ENCODE measurements at places on chromosomes 2 and 18. TPM values are rescaled to one million over a fixed set of nuclear protein-coding genes. Genes with fewer than 3 reads are reported as not detected.

The ARPC2 gene
- total RNA-seq: 61.2 TPM

The OXER1 gene
- total RNA-seq: 26.6 TPM

The C1GALT1C1L gene
- total RNA-seq: not detected

DNA sequence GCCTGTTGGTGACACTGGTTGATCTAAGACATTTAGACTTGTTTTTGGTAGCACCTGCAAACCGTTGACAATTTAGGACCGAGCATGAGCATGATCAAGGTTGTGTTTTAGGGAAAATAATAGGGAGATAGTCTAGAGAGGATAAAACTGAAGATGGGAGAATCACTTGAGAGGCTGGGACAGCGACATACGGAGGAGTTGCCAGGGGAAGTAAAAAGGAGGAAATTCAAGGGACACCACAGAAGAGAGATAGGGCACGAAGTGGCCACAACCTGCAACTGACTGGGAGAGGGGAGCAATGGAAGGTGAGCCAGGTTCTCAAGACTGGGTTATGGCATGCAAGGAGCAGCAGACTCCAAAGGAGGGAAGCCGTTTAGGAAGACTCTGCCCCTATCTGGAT, 1.4 kb upstream of the ATP8B1 start:
- H3K27ac ChIP-seq: no peak overlapping the region
- H3K27me3 ChIP-seq: no peaks in the 10 kb centered on the region
- peaks cover 13% of the 10 kb centered on the region for H3K4me1 ChIP-seq
- no peak for DNase-seq

- no peaks in the 10 kb centered on the region for H3K27me3 ChIP-seq
- no peak overlapping the region for H3K4me3 ChIP-seq
- no peak overlapping the region for H3K27ac ChIP-seq
- H3K36me3 ChIP-seq: no peaks in the 10 kb centered on the region
Measured at GRCh38 chr2:239200646-239201530, 199.9 kb downstream of the HDAC4 start.

DNA sequence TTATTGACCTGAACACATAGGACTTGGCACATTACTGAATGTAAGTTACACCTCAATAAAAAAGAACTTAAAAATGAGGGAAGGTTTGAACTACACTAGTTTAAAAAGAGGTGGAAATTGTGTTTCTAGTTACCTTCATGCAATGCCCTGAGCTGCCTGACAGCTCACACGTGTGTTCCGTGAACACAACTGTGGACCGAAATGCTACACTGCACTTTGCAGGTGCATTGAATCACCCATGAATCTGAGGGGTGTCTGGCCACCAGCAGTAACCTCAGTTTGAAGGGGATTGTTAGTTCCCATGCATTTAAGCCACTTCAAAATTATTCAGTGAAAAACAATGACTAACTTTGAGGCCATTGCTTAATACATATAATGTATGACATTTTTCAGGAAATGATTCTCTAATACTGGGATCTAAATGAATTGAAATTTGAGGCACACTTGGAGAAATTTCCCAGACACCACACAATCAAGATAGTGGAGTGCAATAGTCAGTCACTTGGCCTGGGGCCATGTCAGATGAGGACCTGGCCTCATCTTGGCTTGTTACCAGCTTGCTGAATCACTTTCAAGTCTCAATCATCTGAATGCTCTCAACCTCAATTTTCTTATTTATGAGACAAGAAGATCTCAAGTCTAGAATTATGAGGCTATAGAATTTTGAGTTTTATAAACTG, 59.3 kb downstream of the MYL12B start:
- H3K27me3 ChIP-seq: no peaks in the 10 kb centered on the region
- no peak for DNase-seq
- H3K4me3 ChIP-seq: no peak overlapping the region
- no peak overlapping the region for H3K27ac ChIP-seq
- H3K36me3 ChIP-seq: no peaks in the 10 kb centered on the region

DNA sequence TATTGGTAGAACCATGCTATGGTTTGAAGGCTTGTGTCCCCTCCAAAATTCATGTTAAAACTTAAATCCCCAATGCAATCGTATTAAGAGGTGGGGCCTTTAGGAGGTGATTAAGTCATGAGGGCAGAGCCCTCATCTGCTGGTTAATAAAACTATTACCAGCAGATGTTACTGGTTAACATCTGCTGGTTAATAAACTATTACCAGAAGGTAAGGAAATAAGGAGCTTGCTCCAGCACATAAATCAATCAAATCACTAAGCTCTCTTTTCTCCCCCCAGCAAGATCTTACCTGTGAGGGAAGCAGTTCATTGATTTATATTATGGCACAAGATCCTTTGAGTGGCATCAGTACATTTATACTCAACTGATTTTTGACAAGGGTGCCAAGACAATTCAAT, 96.9 kb downstream of the AAK1 start:
- no peaks in the 10 kb centered on the region for H3K36me3 ChIP-seq
- H3K4me1 ChIP-seq: no peaks in the 10 kb centered on the region
- H3K4me3 ChIP-seq: no peak overlapping the region
- DNase-seq: no peak

DNA sequence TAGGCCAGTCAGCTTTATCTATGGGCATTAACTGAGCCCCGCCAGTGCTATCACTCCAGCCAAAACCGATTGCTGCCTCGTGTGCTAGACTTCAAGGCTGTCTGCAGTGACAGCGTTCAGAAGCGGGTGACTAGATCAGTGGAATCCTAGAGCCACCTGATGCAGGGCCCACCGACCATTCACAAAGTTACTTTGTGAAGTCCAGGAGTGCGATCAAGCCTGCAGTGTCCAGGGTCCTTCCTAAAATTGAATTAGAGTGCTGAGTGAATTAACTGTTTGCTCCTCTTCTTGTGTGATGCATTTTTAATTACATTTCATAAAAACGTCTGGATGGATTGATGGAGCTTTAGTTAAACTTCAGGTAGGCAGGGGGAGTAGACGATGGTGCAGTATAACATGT, 13.9 kb downstream of the PCARE start:
- DNase-seq: no peak
- H3K27ac ChIP-seq: no peak overlapping the region
- H3K4me3 ChIP-seq: no peak overlapping the region
- H3K4me1 ChIP-seq: no peaks in the 10 kb centered on the region
- no peaks in the 10 kb centered on the region for H3K36me3 ChIP-seq

GRCh38 chr2:216634370-216635148, 1.3 kb downstream of the IGFBP2 start:
- no peaks in the 10 kb centered on the region for H3K27me3 ChIP-seq
- peak overlapping the region; percentile 73 for H3K27ac ChIP-seq
- H3K36me3 ChIP-seq: no peaks in the 10 kb centered on the region
- peak overlapping the region; percentile 68 for H3K4me3 ChIP-seq

DNA sequence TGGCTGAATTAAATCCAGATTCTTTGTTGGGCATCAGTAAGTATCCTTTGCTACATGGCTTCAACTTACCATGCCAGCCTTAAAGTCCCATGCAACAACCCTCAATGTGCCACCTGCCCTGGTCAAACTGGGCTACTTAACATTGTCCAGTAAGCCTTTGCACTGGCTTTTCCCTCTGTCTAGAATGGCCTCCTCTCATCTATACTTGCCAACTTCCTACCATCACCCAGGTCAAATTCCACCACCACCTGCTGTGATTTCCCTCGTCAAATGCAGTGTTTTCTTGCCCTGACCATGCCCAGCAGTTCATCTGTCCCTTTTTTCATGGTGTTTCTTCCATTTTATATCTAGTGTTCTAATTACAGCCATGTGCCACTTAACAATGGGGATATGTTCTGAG, 5.7 kb downstream of the KLHL23 start:
- no peaks in the 10 kb centered on the region for H3K36me3 ChIP-seq
- no peak overlapping the region for H3K4me3 ChIP-seq

DNA sequence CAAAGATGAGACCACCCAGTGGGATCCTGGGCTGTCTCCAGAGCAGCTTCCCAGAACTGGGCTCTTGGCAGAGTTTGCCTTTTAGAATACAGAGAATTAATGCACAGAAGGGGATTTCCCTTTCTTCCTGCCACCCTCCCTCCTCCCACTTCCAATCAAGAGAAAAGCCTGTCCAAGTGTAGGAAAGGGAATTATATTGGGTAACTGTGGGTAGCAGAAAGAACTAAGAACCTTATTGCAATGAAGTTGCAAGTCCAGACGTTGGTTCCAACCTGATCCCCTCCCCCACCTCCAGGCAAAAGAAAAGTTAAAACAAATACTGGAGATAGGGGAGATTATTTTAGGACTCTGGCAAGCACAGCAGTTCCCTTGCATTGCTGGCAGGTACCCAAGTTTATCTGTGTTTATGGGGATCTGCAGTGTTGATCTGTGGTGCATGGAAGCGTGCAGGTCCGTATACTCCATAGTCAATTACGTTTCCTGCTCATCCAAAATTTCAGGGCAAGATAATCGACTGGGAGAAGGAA, 114.3 kb downstream of the PRKCE start:
- no peak overlapping the region for H3K4me3 ChIP-seq
- no peak for DNase-seq
- no peak overlapping the region for H3K27ac ChIP-seq
- no peaks in the 10 kb centered on the region for H3K36me3 ChIP-seq
- H3K27me3 ChIP-seq: no peaks in the 10 kb centered on the region

DNA sequence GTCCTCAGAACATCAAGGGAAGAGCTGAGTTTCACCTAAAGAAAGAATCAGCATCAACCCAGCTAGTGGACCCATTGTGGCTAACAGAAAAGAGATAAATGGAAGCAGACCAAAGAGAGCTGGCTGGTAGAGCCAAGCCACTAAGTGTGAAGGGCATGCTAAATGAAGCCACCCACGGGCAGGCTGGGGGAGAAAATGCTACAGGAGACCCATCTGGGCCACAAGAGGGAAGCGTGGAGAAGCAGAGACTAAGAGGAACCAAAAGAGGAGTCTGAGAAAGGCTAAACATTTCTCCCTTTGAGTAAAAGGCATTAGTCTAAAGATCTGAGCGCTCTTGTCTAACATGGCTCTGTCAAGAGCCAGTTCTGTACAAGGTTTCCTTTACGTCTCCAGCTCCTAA, 15.8 kb downstream of the CWC22 start:
- H3K27me3 ChIP-seq: no peaks in the 10 kb centered on the region
- no peak overlapping the region for H3K27ac ChIP-seq
- no peaks in the 10 kb centered on the region for H3K4me1 ChIP-seq
- no peak overlapping the region for H3K4me3 ChIP-seq
- DNase-seq: no peak
